ENCODE measurements at places on chromosomes 2 and 18. TPM values are rescaled to one million over a fixed set of nuclear protein-coding genes. Genes with fewer than 3 reads are reported as not detected.

- H3K4me1 ChIP-seq: no peaks in the 10 kb centered on the region
- no peaks in the 10 kb centered on the region for H3K36me3 ChIP-seq
- H3K27ac ChIP-seq: no peak overlapping the region
- no peak overlapping the region for H3K4me3 ChIP-seq
- no peaks in the 10 kb centered on the region for H3K27me3 ChIP-seq
Observed at GRCh38 chr2:23219666-23220065, 165.3 kb upstream of the KLHL29 start.

DNA sequence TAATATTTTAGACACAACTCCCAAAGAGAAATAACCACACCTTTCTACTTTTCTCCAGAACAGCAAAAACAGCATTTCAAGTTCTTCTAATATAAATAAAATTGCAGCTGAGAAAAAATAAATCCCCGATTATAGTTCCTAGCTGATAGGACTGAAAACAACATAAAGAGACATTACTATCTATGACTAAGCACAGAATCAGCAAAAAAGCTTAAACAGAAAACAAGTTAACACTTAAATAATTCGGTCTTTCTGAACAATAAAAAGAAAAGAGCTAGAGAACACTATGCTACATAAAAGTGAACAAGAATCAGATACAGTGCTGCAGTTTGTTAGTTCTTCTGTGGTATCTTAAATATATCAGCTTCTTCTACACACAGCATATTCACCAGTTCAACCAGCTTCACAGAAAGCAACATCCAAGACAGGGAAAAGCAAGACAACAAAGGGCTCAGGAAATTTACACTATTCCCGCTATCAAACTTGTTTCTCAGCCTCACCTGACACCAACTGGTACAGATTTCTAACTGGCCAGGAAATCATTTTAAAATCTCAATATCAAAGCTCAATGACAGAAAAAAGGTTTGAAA lies 28.6 kb downstream of the FEZ2 start:
- H3K27ac ChIP-seq: no peak overlapping the region
- H3K36me3 ChIP-seq: peaks cover 10% of the 10 kb centered on the region
- no peaks in the 10 kb centered on the region for H3K4me1 ChIP-seq
- no peak for DNase-seq
- no peaks in the 10 kb centered on the region for H3K27me3 ChIP-seq
- no peak overlapping the region for H3K4me3 ChIP-seq

TEX44 gene
- not detected for total RNA-seq

KCNE4 gene
- 23.8 TPM for total RNA-seq
